ENCODE measurements at places on chromosomes 2 and 18. TPM values are rescaled to one million over a fixed set of nuclear protein-coding genes. Genes with fewer than 3 reads are reported as not detected.

Gene REG3A
- not detected for total RNA-seq

Gene SERPINB5
- not detected for total RNA-seq

Gene C2orf80
- not detected for total RNA-seq

Gene SEMA4C
- 24.8 TPM for total RNA-seq

Gene RNU2-63P
- total RNA-seq: 2.7 TPM

Gene SESTD1
- total RNA-seq: 101 TPM

Gene CYB5A
- total RNA-seq: 30.1 TPM

Gene SIX3
- total RNA-seq: not detected

Gene ST8SIA3
- total RNA-seq: not detected

Gene CRYGC
- total RNA-seq: not detected

Gene AQP4
- not detected for total RNA-seq

Gene CNTNAP5
- not detected for total RNA-seq

Gene ESPNL
- 0.07 TPM for total RNA-seq

All from chondrocyte (in vitro differentiated cells).